ENCODE measurements at places on chromosomes 12 and 14. TPM values are rescaled to one million over a fixed set of nuclear protein-coding genes. Genes with fewer than 3 reads are reported as not detected.

- peak; percentile 45 for DNase-seq
Measured at GRCh38 chr14:78022059-78022458, 148.1 kb upstream of the NRXN3 start.

DNA sequence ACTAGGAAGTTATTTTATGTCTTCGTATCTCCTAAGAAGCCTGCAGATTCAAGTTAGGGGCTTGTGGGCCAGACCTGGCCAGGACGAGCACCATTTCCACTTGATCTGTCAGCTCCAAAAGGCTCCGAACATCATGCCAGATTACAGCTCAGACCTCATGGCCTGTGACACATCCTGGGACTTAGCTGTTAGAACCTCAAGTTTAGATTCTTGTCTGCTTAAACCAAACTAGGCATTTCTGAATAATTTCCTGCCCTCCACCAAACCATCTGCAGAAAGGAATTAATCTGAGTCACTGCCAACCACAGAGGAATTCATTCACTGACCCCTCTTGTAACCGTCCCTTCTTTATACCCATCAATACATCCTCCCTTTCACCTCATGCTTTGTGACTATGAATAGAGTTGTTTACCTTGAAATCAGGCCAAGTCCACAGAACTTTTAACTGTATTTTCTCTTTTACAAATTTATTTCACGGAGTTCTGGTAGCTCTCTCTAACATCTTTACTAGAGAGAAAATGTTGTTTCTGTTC, 120.3 kb downstream of the FBXL14 start:
- DNase-seq: peak; percentile 92

GRCh38 chr12:45731190-45731775, 1.8 kb downstream of the ARID2 start:
- DNase-seq: peak; percentile 47

The AMN gene
- total RNA-seq: not detected

DNA sequence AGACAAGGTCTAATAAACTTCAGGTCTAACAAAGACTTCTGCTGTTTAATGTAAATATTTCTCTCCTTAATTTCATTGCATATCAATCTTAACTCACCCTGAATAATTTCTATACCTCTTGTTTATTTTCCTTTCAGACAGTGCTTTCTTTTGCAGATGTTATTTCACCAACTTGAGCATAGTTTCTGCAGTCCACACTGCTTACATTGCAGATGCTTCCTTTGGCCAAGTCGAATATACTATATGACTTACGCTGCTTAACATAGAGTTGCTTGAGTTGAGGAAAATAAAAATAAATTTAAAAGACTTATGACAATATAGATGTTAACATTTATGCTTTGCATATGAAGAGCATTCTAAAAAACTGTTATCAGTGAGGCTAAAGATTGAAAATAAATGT, 217.7 kb downstream of the PTPRO start:
- DNase-seq: no peak

GRCh38 chr14:94386085-94387031, 2.0 kb downstream of the SERPINA1 start:
- DNase-seq: no peak

GRCh38 chr12:29053567-29053966, 95.5 kb upstream of the FAR2 start:
- no peak for DNase-seq

The GPRC5A gene
- total RNA-seq: 5.4 TPM

DNA sequence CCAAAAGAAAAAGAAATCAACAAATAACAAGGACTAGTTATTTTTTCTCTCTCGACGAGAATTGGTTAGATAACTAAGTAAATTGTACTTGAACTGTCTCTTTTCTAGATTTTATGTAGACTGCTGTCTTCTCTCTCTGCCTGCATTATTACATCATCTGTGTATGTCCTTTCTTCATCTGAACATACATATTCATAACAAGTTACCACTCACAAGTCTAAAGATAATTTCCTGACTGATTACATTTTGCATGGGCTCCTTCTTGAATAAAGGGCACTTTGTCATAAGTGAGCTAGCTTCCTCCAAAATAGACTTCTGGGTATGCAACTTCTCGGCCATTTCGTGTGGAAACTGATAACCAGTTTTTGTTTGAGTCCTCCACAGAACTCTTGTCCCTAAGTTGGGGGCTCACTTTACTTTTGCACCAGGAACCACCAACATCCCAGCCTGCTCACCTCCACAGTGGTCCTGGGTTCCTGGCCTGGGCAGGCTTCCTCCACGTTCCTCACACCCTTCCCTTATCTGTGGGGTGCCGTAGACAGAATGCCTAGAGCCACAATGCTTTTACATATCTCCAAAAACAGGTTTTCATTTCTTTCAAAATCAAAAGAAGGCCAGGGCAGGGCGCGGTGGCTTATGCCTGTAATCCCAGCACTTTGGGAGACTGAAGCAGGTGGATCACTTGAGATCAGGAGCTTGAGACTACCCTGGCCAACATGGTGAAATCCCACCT, 6.2 kb upstream of the DDX47 start:
- no peak for DNase-seq

The C14orf180 gene
- not detected for total RNA-seq

GRCh38 chr12:27504507-27504906, 19.5 kb upstream of the PPFIBP1 start:
- DNase-seq: peak; percentile 36

- DNase-seq: no peak
Measured at GRCh38 chr12:4084573-4084972, 189.0 kb upstream of the CCND2 start.

DNA sequence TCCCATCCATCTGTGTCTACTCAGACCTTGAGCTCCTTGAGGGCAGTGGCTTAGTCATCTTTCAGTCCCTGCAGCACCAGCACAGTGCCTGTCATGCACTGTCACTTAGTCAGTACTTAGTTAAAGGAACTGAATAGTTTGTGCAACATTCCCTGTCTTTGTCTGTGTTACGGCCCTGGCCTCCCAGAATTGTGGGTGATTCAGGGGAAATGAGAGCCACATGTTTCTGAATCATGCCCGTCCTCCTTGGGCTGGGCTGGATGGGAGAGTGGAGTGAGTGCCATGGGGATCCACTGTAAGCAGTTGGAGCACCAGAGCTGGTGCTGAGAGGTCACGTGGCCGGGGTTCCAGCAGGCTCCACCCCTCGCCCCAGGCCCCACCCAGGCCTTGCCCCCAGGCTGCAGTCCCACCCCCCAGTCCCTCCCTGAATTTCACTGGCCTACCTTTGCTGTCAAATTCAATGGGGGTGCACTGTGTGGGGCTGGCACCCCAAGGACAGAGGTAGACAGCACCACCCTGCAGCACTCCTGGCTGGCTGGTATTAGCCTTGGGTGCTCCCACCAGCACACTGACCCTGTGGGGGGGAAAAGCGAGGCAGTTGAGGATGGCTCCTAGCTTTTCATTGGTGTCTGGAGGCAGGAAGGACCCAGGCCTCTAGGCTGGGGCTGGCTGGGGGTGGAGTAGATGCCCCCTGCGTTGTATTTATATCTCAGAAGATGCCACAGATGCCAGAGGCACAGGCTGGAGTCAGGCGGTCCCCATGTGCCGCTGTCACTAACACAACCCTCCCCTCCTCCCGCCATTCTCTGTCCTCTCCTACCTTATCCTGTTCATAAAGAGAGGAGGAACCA, 7.5 kb downstream of the ITGA5 start:
- peak; percentile 93 for DNase-seq

DNA sequence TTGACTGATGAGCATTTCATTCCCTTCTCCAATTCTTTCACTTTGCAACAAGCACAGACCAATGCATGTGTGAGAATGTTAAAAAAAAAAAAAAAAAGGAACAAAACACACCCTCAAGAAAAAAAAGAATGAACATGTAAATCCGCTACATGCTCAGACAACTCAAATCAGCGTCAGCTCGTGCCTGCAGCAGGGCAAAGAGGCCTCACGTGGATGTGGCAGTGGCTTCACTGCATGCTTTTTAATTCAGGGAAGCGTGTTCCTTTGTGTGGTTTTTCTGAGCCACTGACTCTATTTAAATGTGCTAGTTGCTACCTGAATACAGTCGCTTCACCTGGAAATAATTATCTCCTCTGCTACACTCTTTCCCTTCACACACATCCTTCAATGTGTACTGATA, 55.1 kb downstream of the PPP1R36 start:
- no peak for DNase-seq

The CBLN3 gene
- total RNA-seq: 5.9 TPM

GRCh38 chr14:34355584-34356263, 106.3 kb downstream of the SPTSSA start:
- peak; percentile 86 for DNase-seq

The IAPP gene
- total RNA-seq: not detected

DNA sequence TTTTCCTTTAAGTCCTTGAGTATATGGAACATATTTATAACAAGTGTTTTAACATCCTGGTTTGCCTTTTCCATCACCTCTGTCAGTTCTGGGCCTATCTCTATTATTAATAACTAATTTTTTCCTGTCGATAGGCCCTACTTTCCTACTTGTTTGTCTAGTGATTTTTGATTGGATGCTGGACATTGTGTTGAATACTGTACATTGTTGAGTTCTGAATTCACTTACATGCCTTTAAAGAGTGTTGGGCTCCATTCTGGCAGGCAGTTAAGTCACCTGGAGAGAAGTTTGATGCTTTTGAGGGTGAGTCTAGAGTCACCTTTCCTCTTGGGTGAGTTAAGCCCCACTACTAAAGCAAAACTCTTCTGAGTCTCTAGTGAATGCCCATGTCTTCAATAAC, 77.5 kb upstream of the C14orf180 start:
- no peak for DNase-seq

GRCh38 chr12:89470741-89471509, 53.7 kb downstream of the GALNT4 start:
- peak; percentile 71 for DNase-seq

DNA sequence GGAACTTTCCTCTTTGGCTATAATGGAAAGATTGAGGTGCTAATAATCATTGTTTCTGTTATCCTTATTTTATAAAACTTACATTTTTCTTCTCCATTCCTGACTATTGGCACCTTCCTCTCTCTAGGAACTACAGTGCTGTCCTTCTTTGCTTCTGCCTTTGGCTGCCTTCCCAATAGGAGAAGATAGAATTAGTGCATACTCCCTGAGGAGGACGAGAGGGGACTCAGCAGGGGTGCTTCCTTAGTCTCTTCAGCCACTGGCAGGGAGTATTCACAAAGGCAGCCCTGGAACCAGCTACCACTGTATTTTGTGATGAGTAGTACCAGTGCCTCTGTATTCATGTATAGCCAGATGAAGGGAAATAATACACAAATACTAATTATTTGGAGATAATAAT, 208.5 kb downstream of the FOXG1 start:
- DNase-seq: no peak

- DNase-seq: no peak
Measured at GRCh38 chr14:98099527-98099926, 1172.5 kb downstream of the BCL11B start.

The TMTC1 gene
- total RNA-seq: 12.8 TPM

The WNT5B gene
- 3.1 TPM for total RNA-seq

DNA sequence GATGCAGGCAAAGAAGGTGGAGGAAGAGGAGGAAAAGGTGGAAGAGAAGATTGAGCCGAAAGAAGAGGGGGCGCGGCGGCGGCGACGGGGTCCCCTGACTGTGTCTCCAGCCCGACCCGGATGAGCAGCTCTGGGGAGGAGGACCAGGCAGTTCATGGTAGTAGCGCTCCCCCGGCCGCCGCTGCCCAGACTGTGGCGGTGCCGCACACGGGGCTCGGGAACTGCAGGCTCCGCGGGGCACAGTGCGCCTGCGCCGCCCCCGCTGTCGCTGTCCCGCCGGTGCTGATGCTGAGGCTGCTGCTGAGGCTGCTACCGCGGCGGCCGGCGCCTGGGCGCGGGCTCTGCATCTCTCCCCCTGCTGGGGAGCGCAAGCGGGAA, at the start of gene KCNH5:
Gene KCNH5, minus strand, starts transcription at position 225 of the 378 bp plus-strand sequence. CDS start 272 bp downstream, outside the sequence.
- peak; percentile 15 for DNase-seq

The SLC17A8 gene
- not detected for total RNA-seq

The FGF23 gene
- not detected for total RNA-seq

The LRTM2 gene
- total RNA-seq: not detected

DNA sequence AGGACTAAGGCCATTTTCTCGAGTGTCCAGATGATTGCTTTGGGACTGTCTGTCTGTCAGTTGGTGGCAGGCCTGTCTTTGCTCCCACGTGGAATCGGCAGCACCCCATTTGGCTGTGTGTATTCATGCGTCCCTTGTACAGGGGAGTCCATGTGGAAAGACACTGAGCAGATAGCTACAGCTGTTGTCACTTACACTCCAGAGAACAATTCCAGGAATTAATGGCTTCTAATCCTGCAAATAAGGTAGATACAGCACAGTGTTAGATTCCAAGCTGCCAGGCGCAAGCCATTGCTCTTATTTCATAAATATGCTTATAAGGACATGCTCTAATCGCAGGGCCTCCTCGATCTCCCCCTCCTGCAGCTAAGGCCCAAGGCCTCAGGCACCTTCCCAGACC, 208.8 kb downstream of the VRK1 start:
- DNase-seq: no peak

DNA sequence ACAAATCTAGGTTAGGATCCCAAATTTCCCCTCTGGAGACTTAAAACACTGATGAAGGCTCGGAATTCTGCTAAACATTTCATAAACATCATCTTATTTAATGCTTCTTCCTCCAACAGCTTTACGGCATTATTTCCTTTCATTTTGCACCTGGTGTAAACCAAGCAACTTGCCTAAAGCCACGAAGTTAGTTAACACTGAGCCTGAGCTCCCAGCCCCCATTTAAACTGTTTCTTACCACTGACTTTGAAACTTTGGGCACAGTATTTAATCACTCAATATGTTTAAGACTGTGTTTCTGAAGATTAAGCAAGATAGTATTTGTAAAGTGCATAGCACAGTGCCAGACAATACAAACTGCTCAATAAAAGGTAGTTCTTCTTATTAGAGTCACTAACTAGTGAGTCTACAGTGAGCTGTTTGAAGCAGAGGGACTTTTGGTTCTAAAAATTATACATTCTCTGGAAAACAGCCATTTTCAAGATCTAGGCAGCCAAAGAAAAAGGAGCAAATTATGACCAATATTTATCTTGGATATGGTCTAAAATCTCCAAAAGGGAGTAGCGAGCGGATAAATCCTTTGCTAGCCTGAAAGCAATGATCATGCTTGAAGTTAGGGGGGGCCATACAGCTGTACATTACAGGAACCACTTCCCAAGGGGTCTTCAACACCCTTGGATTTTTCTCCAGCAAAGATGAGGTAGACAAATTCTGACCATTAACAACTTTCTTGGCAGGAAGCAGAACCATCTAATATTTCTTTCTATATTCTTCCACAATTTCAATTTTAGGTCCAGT, 4.0 kb downstream of the EGLN3 start:
- peak; percentile 16 for DNase-seq

- no peak for DNase-seq
Measured at GRCh38 chr12:40632933-40633332, 59.3 kb upstream of the CNTN1 start.

The SLC25A47 gene
- total RNA-seq: not detected

The KLRC3 gene
- not detected for total RNA-seq

DNA sequence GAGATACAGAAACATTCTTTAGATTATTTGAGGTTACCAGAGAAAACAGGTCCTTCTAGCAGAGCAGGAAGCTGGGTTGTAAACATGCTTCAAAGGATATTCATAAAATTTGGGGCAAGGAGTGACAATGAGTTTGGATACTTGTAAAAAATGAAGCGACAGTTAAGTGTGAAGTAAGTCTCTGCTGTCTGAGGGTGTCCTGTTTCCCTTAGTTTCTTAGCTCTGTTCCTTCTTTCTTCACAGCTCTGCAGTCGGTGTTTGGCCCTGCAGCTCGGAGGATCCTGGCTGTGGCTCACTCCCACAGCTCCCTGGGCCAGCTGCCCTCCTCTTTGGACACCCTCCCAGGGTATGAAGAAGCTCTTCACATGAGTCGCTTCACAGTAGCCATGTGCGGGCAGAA, 10.8 kb downstream of the TMEM52B start:
- DNase-seq: peak; percentile 15

The C14orf119 gene
- 60.2 TPM for total RNA-seq

GRCh38 chr14:96057738-96058137, 18.6 kb downstream of the C14orf132 start:
- DNase-seq: no peak

The RAN gene
- 564 TPM for total RNA-seq
